ENCODE measurements at places on chromosomes 1 and 21.

DNA sequence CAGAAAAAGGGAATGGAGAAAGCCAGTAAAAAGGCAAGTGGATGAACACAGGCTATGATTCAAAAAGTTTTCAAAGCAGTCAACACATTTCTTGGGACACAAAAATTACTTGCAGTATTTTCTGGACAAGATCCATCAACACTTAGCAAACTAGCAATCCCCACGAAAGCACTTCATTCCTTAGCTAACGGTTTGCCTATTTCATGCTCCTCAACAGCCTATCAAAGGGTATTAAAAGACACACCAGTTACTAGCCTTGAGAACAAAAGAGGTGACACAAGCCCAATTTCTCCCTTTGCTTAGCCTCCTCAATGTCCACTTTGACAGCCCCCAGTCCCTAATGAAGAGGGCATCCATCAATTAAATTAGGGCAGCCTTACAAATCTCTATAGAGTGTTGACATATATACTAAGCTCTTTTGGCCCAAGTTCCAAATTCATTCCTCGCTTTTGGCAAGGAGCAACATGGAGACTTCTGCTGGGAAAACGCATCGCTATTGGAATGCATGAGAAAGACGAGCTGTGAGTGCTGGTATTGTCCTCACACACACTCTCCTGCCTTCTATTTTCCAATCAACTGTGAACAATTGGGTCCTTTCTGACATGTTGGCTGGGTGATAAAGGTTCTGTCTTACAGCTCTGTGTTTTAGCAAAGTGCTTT, 180.0 kb downstream of the TNR start:
- DNase-seq = no peak

- DNase-seq = no peak
Measured at GRCh38 chr1:6463120-6463412, 2.9 kb downstream of the TNFRSF25 start.

DNA sequence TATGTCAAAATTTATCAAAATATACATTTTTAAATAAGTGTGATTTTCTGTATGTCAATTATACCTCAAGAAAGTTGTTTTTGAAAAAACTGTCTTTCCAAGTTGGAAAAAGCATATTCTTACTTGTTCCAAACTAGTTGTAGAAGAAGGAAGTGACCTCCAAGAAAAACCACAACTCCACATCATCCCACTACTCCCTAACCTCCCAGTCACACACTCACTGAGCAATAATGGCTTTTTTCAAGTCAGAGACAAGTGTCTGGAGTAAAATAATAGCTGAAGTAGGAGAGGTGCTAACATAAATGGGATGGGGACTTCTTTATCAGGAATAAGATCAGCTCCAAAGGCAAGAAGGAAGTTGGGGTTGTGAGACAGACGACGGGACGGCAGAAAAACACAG, 13.4 kb downstream of the EPRS1 start:
- DNase-seq = no peak

GRCh38 chr1:205739348-205740160, 10.4 kb downstream of the NUCKS1 start:
- no peak for DNase-seq
